ENCODE measurements at places on chromosomes 6 and 20. TPM values are rescaled to one million over a fixed set of nuclear protein-coding genes. Genes with fewer than 3 reads are reported as not detected.

PRRC2A gene
- total RNA-seq = 154 TPM

WFDC12 gene
- total RNA-seq = not detected

TMEM244 gene
- not detected for total RNA-seq

DNA sequence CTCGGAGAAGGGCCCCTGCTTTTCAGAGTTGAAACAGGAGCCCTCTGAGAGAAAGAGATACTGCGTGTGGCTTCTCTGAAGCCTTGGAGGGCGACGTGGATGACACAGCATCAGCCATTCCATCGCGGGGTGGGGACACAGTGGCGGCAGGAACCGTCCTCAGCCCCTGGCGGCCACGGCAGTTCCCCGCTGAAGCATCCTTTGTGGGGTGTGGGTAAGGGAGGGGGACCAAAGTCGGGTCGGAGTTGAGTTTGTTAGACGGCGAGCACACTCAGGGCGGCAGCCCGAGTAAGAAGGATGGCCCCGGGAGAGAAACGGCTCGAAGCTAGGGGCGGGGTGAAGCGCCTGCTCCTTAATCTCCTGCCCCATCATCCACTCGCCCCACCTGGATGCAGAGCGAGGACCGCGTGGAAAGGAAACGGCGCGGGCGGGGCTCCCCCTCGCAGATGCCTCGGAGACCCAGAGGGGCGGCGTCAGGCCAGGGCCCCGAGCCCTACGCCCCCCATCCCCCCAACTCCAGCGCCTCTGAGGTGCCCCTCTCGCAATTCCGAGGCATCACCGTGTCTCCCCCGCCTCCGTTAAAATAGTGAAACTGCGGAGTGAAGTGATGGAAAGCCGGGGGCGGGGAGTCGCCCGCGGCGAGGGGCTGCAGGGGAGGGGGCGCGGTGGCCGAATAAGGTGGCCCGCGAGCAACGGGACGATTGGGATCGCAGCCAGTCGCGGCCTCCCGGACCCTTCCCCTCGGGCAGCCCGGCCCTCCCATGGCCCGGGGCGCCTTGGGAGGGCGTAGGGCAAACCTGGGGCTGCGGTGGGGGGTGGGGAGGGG, 796 bp upstream of the RREB1 start:
- peak; percentile 67 for DNase-seq

DNA sequence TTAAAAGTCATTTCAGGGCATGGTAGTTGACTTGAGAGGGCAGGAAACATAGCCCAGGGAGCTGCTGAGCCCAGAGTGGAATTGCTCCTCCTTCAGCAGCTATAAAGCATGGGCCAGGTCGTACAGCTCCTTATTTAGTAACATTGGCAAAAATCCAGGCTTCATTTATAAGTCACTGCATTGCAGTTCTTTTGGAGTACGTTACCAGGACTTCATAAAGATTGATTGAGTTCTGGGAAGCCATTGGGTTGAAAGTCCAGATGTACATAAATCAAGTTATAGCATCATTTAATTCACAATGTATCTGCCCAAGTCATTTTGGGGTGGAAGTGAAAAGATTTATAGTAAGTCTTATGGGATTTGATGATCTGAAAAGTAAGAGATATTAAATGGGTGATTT, 53.0 kb upstream of the ANKEF1 start:
- DNase-seq = no peak

DNA sequence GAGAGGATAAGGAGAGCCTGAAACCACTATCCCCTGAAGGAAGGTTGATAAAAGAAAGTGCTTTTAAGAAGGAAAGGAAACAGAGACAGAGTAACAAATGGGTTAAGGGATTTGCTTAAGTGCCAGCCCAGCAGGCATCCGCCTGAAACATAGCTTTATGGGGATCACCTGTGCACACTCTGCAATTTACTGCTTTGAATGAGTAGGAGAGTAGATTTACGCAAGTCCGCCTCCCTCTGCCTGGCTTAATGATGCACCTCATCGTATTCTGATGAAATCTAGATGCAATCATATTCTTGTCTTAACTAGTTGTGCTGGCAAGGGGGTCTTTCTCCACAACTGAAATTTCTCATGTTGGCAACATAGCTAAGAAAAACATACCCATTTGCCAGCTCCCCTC, 101.1 kb upstream of the ID4 start:
- no peak for DNase-seq

GRCh38 chr6:116096979-116097816, 3.5 kb upstream of the NT5DC1 start:
- no peak for DNase-seq

DNA sequence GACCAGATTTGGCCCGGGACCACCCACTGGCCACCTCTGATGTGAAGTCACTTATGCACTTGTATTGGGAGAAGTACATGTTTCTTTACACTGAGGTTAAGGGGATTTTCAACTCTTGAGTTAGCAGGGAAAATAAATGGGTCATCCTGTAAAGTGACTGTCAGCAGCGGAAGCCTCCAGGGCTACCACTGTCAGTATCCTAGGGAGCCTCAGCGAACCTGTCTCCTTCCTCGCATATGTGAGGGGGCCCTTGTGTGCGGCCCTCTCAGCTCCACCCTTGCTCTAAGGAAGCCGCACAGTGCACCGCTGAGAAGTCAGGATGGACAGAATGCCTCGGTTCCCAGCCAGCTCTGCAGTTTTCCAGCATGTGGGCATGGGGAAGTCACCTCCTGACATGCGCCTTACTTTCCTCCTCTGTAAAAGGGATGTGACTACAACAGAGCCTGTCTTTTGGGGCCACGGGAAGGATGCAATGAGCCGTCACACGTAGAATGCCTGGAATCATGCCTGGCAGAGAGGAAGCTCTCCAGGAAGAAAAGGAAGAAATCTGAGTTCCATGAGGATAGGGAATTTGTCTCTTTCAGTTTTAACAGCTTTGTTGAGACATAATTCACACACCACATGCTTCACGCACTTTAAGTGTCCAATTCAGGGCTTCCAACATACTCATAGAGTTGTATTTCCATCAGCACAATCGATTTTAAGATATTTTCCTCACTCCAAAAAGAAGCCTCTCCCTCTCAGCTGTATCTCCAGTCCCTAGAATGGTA, 115.4 kb downstream of the SYCP2 start:
- DNase-seq = no peak

DNA sequence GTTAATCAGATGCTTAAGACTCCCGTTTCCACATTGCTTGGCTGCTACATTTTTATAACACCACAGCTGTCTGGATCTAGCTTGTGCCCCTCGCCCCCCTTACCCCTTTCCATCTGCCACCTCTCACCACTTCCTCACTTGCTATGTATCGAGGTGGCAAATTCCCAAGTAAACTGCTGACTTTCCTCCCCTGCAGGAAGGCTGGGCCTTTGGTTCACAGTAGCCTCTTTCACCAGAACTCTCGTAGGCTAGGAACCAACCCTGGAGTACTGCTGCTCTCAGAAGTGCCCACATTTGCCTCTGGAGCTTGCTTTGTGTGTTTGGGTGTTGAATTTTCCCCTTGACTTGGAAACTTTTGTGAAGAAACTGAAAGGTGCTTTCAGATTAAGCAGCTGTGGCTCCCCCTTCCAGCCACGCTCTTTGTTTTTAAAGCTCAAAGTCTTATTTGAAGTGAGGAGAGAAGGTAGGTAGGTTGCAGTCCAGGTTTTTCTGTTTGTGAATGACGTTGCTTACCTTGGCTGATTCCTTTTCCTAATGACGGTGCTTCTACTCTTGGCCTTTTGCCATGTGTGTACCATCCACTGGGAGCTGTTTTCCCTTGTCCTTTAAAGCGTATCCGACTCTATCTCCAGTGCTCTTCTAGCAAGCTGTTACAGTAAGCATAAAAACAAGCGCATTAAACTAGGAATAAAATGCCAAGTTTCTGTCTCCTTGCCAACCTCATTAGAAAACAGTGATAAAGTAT, 90.4 kb downstream of the CARMIL1 start:
- DNase-seq = no peak

GRCh38 chr20:37454636-37455385, 66.2 kb upstream of the NNAT start:
- DNase-seq = no peak

GRCh38 chr20:37345339-37346235, at the start of gene SRC:
Gene SRC (plus strand): TSS chr20:37346140. CDS start chr20:37384154, 38,014 bp downstream.
- DNase-seq = peak; percentile 91

DNA sequence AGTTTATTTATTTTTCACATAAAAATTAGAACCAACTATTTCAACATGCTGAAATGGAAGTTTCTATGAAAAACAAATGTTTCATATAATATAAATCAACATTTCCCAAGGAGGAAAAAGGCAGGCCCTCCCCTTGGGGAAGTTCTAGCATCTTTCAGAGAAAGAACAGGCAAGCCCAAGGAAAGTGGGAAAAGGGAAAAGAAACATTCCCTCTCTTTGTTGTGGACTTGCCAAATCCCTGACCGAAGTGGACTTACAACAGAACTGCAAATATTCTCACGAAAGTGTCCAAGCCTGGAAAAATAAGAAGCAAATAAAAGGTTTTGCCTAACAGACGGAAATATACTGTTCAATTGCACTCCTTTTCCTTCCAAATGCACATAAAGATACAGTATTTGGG, 214.4 kb downstream of the ATXN1 start:
- no peak for DNase-seq

DNA sequence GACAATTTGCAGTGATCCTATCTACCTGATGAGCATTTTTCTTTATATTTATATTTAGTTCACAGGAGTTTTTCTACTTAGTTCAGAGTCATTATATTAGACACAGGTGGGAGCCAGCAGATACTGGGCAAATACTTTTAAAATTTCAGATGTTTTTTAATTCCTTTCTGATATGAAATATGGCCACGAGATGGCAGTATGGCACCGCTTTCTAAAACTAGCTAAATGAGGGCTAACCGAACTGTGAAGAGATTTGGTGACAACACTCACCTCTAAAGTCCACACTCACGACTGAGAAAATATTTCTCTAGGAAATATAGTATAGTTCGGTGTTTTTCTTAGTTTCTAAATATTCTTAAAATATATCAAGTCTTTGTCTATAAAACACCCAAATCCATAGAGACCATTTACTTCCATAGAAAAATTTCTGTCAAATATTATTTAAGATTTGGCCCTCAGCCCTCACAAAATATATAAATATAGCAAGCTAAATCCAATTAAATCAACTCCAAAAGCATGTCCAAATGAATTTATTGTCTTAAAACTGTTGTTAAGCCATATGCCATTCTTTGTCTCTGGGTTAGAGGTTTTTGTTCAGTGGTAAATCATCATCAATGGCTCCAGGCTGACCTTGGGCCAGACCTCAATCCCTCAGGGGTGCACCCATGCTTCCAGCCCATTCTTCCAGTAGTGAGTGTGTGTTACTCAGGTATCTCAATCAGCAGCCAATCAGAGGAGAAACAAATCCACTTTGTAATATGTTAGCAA, 63.6 kb downstream of the HUS1B start:
- no peak for DNase-seq

DNA sequence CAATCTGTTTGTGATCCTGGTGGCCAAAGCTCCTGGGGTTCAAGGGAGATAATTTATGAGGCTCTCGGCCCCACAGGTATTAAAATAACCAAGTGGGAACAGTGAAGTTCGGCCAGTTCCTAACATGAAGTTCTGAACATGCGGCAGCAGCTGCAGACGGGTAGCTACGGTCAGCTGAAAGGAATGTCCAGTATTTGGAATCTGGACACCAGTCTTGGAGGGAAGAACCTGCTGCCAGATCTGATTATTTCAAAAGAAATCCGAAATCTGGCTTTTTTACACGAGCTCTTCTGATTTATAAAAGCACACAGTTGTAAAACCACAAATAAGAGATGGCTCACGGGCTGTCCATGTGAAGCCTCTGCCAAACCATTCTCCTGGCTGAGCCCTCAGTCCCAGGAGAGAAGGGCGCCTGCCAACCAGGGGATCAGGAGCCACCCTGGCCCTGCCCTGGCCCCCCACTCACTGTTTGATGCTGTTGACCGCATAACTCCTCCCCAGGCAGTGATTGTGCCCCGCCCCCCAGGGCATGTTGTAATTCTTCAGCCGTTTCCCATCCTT, 28.2 kb upstream of the KCNB1 start:
- peak; percentile 79 for DNase-seq

DNA sequence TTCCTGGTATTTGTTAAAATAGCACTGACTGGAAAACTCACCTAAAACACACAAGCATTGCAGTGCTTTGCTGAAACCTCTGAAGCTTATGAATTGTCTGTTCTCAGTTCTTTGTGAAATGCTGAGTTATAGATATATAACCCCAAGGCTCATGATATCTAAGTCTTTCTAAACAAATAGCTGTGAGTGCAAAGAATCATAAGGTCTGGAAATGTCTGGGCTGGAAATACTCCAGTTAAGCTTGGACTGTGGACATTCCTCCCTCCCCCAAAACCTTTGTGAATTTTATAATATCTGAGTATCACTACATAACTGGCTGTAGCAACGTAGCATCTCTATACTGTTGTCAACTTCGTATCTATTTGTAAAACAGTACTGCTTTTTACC, 69.1 kb downstream of the CBLN4 start:
- no peak for DNase-seq

DNA sequence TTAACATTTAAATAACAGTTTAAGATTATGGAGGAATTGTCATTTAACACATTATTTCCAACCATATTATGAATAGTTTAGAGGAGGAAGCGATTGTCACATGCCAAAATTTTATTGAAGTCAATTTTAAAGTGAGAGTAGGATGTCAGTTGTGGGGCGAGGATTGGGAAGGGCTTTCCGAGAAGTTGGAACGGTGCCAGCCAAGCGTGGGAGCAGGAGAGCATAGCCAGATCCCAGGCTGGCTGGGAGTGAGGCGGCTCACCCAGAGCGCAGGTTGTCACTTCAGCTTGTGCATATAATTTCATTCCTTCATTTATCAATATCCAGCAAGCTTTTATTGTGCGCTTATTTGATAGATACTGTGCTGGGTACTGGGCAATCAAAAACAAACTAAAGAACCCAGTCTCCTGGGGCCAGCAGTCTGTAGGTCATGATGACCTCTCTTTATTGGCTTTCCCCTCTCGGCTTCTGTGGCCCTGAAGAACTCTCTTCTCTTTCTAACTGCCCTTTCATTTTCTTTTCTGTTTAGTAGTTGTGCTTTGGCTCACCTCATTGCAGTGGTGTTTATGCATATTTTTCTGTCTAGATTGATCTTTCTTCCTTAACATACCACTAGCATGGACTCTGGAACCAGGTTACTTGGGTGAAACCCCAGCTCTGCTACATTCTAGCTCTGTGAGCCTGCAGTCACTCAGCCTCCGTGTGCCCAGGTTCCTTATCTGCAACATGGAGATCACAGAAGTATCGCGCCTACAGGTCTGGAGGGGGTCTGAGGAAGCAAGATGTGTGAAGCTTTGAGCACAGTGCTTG, 6.4 kb downstream of the CEP43 start:
- DNase-seq = no peak

- DNase-seq = no peak
Measured at GRCh38 chr6:30263734-30264133, 50.5 kb upstream of the TRIM26 start.

DNA sequence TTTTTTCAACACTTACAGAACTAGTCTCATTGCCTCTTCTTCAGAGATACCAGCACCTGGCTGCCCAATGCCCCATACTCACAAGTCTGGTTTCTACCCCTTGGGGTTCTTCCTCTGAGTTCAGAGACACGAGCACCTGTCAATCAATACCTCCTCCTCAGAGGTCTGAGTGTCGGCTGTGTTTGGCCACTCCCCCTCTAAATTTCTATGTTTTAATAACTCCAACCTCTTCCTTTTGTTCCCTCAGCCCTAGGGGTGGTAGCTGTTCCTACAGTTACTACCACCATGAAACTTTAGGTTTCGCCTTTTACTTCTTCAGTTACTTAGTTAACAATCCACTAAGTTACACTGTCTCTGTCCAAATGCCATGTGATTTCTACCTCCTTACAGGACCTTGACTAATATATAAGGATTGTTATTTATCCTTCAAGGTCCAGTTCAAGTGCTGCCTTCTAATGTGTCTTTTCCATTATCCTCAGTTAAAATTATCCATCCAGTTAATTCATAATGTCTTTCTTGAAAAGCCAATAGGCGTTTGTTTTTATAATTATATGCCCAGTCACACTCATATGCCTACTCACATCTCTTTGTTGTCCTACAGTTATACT, 14.6 kb upstream of the PHF20 start:
- no peak for DNase-seq
